T-helper 17 cell (primary cell): ENCODE measurements at places on chromosomes 6 and 20. TPM values are rescaled to one million over a fixed set of nuclear protein-coding genes. Genes with fewer than 3 reads are reported as not detected.

The PLCB4 gene
- 0.52 TPM for total RNA-seq

The PTCHD4 gene
- total RNA-seq, result not detected

The DNAJC5 gene
- total RNA-seq, result 35.7 TPM

The C20orf204 gene
- total RNA-seq, result 10.4 TPM

The COL9A1 gene
- not detected for total RNA-seq

The HSPA12B gene
- not detected for total RNA-seq

The PRPH2 gene
- total RNA-seq, result not detected

The KHDC1 gene
- total RNA-seq, result 3.1 TPM

The APCDD1L gene
- not detected for total RNA-seq

The RIPPLY2 gene
- total RNA-seq, result not detected

The OTOR gene
- total RNA-seq, result not detected

The ANGPT4 gene
- not detected for total RNA-seq

The PRSS35 gene
- 0.17 TPM for total RNA-seq

The PRND gene
- not detected for total RNA-seq

The TCP11 gene
- total RNA-seq, result not detected

The BTN1A1 gene
- 0.10 TPM for total RNA-seq

The CLPSL2 gene
- total RNA-seq, result not detected

The NKX2-2 gene
- not detected for total RNA-seq

The BPIFB2 gene
- not detected for total RNA-seq

The SMOC2 gene
- total RNA-seq, result not detected

The ANKRD66 gene
- not detected for total RNA-seq

The BTNL2 gene
- not detected for total RNA-seq

The MAP7 gene
- 0.26 TPM for total RNA-seq

The OR2H2 gene
- not detected for total RNA-seq

The SDC4 gene
- 2.7 TPM for total RNA-seq

The TEAD3 gene
- total RNA-seq, result 0.12 TPM

The NDUFAF5 gene
- 55.4 TPM for total RNA-seq

The GPR6 gene
- not detected for total RNA-seq

The CALHM6 gene
- 3.2 TPM for total RNA-seq

The SCUBE3 gene
- not detected for total RNA-seq

The UBE3D gene
- 5.0 TPM for total RNA-seq

The HEY2 gene
- total RNA-seq, result 0.23 TPM

The FAM217B gene
- total RNA-seq, result 21.4 TPM

The POPDC3 gene
- total RNA-seq, result not detected

The NKAPL gene
- total RNA-seq, result not detected

The NOTCH4 gene
- 0.60 TPM for total RNA-seq

The PTCRA gene
- 35.0 TPM for total RNA-seq

The GSTA1 gene
- not detected for total RNA-seq

The CYP21A2 gene
- 0.76 TPM for total RNA-seq

The SMLR1 gene
- not detected for total RNA-seq

The MYB gene
- 3.7 TPM for total RNA-seq

The OVOL2 gene
- total RNA-seq, result not detected

The CD24 gene
- not detected for total RNA-seq

The HLA-DRB1 gene
- total RNA-seq, result 39.8 TPM

The KCNQ2 gene
- total RNA-seq, result not detected

The MUC22 gene
- total RNA-seq, result not detected

The FAM209B gene
- 1.5 TPM for total RNA-seq

The KHDRBS2 gene
- 0.50 TPM for total RNA-seq

The FAM83D gene
- 2.1 TPM for total RNA-seq

The SNAP25 gene
- not detected for total RNA-seq

The MCM9 gene
- total RNA-seq, result 37.2 TPM
